NCI-H2171 treated with DMSO at 0.1 percent for 48 hours (cell line): ENCODE measurements at places on chromosomes 1 and 21.
A peak's percentile ranks its signal among the peaks of the same experiment; 100 is the strongest.

- no peak for DNase-seq
These were observed 39.7 kb downstream of the SLC66A1 start for GRCh38 chr1:19351873-19352272.

- DNase-seq, result no peak
These were observed 653.9 kb upstream of the NEGR1 start for GRCh38 chr1:72936151-72936740.

DNA sequence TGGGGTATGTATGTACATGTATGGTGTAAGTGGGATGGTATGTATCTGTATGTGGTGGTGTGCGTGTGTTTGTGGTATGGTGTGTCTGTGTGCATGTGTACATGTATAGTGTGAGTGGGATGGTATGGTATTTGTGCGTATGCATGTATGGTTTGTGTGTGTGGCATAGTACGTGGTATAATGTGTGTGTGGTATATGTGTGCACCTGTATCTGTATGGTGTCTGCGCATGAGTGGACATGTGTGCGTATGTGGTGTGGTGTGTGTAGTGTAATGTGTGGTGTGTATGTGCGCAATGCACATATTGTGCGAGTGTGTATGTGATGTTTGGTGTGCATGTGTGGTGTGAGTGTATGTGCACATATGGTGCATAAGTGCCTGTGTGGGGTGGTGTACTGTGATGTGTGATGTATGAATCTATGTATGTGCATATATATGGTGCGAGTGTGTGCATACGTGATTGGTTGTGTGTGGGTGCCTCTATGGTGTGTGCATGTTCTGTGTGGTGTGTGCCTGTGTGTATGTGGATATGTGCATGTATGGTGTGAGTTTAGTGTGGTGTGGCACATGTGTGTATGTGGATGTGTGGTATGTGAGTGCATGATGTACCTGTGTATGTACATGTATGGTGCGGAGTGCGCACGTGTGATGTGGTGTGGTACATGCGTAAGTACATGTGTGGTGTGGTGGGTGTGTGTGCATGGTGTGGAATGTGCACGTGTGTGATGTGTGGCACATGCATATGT lies 38.8 kb downstream of the WDR4 start:
- no peak for DNase-seq

DNA sequence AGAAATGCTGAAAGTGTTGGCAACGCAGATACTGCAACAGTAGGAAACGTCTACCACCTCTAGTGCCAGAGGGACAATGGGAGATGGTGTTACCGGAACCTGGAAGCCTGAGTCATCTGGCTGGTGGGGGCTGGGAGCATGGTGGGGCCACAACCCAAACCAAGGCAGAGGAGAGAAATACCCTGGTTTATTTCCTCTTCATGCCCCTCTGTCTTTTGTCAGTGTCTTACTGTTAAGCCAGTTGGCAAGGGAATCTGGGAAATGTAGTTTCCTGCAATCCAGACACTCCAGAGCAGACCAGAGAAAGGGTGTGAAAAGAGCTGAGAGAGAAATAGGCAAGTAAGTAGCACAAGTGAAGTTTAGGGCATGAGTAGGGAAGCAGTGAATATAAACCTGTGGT lies 14.8 kb downstream of the DNTTIP2 start:
- DNase-seq, result no peak

- DNase-seq, result no peak
These were observed 208.4 kb downstream of the OMA1 start for GRCh38 chr1:58338081-58338480.

- DNase-seq, result no peak
These were observed 19.6 kb downstream of the IPP start for GRCh38 chr1:45730780-45731319.

DNA sequence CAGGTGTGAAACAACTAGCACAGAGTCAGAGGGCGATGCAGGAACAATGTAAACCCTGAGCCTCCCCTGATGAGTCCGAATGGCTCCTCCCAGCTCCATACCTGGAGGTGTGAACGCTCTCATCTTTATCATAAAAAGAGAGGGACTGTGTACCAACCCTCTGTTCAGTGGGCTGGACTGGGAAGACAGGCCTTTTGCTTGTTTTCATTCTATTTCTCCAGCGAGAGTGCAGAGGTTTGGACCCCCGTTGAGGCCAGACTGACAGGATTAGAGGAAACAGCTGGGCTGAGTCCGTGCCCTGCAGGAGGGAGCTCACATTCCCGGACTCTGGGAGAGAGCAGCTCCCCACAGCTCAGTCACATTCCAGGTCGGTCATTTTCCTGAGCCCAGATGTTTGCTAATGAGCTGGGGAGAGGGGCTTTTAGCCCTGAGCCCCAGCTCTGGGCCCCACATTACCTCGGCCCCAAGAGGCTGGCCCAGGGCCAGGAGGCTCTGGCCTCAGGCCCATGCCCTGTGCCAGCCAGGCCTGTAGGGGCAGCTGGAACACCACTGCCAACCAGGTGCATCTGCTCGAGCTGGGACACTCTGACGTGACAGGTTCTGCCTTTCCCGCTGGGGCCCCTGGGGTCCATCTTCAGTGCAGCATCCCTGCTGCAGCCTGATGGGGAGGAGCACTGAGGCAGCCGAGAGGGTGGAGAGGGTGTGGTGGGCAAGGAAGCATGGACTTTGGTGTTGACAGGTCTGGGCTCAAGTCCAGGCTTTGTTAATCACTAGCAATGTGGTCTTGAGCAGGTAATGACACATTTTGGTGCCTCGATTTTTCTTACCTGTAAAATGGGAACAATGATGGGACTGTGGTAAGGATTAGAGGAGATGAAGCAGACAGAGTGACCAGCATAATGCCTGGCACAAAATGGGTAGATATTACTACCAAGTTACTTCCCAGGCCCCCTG lies 3.5 kb upstream of the NBL1 start:
- DNase-seq, result peak; percentile 64

DNA sequence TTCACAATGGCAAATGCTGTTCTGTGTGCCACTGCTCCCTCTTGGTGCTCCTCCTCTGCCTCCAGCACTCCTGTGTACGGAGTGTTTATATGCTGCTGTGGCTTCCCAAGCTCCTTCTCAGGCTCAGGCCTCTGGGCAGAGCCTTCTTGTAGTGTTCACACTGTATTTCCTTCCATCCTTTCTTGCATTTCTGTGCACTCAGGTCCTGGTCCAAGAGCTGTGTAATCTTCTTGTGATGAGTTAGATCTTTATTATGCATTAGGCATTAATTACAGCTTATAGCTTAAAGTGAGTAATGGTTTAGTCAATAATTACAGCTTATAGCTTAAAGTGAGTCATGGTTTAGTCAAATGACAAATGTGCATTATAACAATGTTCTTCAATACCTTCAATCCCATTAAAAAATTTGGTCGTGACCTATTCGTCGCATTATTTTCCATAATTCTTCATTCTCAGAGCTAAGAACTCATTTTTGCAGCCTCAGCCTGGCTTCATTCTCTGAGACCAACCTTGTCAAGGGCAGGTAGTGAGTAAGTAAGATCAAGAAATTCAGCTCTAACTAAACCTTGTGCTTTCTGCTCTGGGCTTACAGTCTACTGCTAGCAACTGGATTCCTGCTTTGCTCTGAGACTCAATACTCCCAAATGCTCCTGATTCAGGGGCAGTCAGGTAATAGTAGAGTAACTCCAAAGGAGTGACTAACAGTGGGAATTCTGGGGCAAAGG lies 154.5 kb upstream of the SPAG17 start:
- DNase-seq, result no peak

GRCh38 chr1:102002057-102002456 lies 5.3 kb upstream of the OLFM3 start:
- DNase-seq, result no peak

DNA sequence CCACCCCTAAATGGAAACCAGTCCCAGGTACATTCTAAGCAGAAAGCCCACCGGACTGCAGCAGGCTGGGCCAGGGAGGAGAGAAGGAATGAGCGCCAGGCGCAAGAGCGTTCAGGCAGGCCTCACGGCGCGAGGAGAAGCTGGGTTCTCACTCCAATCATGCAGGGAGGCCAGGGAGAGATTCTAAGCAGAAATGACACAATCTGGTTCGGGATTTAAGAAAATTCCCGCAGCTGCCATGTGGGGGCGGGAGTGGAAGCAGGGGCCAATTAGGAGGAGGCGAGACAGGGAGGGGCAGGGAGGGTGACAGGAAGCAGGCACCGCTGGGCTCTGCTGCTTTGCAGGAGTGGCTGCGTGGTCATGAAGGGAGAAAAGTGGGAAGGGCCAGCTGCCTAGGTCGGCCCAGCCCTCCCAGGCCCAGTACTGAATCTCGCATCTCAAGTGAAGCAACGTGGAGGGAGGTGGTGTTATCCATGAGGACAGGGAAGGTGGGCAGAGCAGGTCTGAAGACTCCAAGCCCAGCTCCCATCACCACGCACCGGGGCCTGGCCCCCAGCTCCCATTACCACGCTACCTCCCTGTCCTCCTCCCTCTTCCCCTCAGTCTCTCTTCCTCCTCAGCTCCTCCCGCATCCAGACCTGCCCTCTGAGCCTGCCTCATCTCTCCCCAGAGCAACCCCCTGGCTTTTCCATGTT lies 11.8 kb downstream of the NPHP4 start:
- DNase-seq, result no peak

GRCh38 chr1:220151454-220151853 lies 57.5 kb downstream of the IARS2 start:
- no peak for DNase-seq

DNA sequence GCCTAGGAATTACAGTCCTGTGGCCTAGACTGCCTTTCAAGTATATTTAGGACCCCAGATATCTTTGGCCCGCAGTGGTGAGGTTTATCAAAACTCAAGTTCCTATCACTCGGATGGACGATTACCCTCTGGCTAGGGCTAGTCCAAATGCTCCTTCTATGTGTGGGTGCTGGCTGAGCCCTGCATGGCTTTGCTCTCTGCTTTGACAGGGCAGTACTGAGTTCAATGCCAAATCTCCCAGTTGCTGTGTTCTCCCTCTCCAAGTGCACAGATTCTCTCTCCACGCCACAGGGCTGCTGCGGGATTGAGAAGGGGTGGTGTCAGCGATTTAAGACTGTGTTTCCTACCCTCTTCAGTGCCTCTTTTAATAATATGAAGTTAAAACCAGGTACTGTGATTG lies 97.0 kb downstream of the LHX4 start:
- DNase-seq, result no peak

- DNase-seq, result no peak
These were observed 4.4 kb upstream of the HMGN1 start for GRCh38 chr21:39353295-39353694.

GRCh38 chr1:97920276-97920831 lies 480 bp downstream of the DPYD start:
- DNase-seq, result peak; percentile 34

- no peak for DNase-seq
These were observed 43.3 kb downstream of the POU2F1 start for GRCh38 chr1:167263819-167264464.

DNA sequence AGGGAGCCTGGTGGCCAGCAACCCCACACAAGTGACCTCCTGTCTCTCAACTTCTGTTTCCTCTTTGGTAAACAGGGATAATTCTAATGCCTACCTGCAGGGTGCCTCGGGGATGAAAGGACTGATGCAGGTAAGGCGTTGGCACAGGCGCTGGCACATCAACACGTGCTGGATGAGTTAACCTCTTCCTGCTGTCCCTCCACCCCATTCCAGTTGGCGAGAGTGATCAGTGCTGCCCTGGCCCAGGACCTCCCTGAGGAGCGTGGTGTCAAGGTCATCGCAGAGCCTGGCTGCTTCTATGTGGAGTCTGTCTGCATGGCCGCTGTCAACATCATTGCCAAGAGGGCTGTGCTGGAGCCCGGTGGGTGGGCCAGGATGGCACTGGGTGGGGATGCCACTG lies 69.1 kb upstream of the TINAGL1 start:
- DNase-seq, result no peak

DNA sequence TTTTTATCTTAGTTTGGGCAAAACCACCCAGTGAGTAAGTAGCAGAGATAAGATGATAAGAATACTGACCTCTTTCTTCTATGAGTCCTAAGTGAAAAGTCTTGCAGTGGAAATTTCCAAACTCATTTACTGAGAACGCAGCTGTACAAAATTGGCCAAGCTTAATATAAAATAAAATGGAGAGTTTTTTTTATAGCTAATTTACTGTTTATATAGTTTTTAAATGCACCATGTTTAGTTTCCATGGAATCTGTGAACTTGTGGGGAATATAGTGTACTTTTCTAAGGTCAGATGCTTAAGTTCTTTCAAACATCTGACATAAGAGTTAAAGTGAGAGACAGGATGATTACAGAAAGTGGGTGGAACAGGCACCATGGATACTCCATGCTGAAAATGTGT lies 833.5 kb downstream of the ADGRL2 start:
- DNase-seq, result no peak

DNA sequence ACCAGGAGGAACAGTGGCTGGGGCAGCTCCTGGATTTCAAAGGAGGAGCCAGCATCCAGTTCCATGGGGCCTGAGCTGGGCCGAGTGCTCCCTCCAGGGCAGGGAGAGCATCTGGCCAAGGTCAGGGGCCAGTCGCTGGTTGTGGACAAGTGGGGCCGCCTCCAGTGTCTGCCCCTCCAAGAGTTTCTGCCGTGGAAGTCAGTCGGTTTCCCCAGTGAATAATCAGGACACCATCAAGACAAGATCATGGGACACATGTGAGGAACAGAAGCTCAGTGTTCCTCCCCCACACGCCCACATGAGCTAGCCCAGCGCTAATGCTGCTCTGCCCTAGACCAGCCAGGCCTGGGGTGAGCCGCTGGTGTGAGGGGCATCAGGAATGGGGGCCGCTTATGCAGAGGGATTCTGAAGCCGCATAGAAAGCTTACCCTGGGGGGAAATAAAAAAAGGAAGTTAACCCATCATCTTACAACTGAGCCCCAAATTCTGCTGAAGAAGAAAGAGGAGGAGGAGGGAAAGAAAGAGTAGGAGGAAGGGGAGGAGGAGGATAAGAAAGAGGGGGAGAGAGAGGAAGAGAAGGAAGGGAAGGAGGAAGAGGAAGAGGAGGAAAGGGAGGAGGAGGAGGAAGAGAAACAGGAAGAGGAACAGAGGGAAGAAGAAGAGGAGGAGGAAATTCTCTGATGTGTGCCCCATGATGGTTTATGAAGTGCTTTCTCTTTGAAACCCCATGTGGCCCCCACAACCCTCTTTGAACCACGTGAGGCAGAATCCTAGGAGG lies 198.4 kb downstream of the MATN1 start:
- DNase-seq, result no peak

- no peak for DNase-seq
These were observed 24.7 kb downstream of the VAMP4 start for GRCh38 chr1:171717062-171717718.

DNA sequence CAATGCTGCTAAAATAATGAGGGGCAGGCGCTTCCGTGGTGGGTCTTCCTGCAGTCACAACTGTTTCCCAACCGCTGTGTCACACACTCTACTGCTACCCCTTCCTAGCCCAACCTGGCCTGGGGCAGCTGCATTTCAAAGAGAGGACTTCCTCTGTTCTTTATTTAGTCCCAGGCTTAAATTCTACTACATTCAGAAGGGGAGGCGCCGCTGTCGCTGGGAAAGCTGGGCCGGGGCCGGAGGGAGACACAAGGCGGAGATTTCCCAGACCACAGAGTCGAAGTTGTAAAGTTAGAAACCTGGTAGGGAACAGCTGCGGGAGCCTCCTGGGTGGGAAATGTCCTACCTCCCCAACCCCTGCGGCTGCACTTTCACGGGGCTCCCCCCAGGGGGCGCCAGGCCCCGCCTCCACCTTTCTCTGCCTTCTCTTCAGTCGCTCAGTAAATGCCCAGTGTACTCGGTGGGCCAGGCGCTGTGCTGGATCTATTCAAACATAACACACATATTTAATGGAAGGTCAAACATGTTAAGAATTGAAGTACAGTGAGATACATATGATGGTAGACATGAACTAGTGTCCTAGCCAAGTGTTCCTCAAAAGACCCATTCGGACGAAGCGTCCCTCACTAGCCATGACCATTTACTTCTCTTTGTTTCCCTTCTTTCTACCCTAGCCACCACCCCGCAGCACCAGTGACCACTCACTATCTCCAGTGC lies 23.1 kb downstream of the DYRK3 start:
- DNase-seq, result no peak
